ENCODE measurements at places on chromosomes 5 and 9.
A peak's percentile ranks its signal among the peaks of the same experiment; 100 is the strongest.

- DNase-seq = no peak
Measured at GRCh38 chr5:81849770-81850367, 99.0 kb upstream of the SSBP2 start.

DNA sequence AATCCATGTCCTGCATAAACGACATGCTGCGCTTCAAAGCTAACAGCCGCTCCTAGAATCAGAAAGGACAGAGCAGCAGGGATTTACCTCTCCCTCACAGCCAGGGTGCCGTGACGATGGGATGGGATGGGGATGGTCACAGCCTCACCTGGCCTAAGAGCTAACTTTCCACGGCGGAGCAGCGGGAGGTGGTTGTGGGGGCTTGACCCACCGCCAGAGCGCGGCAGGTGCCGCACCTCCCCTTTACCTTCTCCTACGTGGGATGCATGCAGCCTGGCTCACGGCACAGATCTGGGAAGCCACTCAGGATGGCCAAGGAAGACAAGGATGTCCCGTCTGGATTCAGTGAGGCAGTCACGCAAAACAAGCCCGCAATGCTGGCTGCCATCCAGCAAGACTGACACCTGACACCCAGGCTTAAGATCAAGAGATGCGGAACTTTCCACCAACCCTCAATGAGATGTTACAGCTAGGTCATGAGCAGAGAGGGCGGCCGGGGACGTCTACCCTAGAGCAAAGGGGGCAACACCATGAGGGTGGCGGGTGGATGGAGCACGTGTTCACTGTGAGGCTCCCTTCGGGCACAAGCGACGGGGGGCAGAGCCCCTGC lies 5.8 kb downstream of the BRD9 start:
- no peak for DNase-seq

GRCh38 chr9:5652821-5653220 lies 23.9 kb downstream of the RIC1 start:
- DNase-seq = no peak

GRCh38 chr9:26706223-26706622 lies 186.4 kb downstream of the CAAP1 start:
- no peak for DNase-seq

GRCh38 chr9:91089405-91090129 lies 272.2 kb downstream of the AUH start:
- peak; percentile 48 for DNase-seq

DNA sequence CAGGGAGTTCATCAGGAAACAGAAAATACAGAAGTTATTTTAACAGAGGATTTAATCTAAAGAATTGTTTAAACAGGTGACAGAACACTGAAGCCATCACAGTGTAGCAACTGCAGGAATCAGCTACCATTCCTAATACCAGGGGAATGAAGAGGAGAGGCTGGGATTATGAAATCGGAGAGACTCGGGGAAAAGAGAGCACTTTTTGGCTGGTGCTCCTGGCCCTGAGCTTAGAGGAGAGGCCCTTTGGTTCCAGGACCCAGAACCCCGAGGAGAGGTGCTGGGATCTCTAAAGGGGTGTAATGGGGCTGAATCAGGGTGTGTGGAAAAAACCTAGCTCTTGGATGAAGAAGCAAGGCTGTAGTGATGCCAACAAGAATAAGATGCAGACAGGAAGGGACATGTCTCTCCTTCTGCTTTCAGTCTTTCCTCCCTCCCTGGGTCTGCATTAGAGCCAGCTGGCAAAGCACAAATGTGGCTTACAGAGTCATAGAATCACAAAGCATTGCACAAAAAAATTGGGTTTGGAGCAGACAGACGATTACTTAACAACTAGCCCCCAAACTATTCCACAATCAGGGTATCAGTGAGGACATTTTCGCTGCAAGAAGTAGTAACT lies 11.6 kb upstream of the SFXN1 start:
- no peak for DNase-seq

DNA sequence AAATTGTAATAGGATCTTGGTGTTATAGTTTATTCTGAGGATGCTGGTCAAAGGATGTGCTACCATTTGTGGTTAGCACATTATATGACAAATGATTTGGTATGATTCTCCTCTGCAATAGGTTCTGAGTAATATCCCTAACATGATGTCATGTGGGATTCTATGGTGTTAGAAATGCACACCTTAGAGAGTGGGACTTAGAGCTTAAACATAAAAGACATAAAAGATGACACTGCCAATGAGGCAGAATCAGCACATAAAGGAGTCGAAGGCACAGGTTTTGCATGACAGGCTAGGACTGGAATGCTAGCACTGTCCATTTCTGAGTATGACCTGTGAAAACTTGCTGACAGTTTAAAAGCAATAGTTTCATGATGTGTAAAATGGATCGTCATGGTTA lies 100.4 kb downstream of the OSTF1 start:
- no peak for DNase-seq

GRCh38 chr9:109314011-109314531 lies 6.8 kb downstream of the EPB41L4B start:
- DNase-seq = no peak

DNA sequence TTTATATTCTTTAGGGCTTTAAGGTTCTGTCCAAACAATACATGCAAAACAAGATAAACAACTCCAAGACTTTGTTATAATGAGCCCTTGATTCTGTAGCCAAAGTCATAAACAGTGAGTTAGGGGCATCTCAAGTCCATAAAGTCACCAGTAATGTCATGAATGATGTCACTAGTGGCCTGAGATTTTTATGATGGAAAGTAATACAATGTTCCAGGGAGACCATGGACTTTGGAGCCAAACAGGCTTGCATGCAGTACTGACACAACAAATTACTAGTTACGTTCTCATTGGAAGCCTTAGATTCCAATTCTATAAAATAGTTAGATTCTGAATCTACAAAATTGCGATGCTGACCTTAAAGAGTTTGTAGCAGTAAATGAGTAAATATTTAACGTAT lies 280.0 kb downstream of the HINT1 start:
- no peak for DNase-seq

GRCh38 chr9:27602954-27603353 lies 29.7 kb upstream of the C9orf72 start:
- DNase-seq = no peak

GRCh38 chr5:124652514-124652819 lies 94.0 kb downstream of the ZNF608 start:
- no peak for DNase-seq

- no peak for DNase-seq
Measured at GRCh38 chr5:165030971-165031370, 1525.6 kb downstream of the MAT2B start.

DNA sequence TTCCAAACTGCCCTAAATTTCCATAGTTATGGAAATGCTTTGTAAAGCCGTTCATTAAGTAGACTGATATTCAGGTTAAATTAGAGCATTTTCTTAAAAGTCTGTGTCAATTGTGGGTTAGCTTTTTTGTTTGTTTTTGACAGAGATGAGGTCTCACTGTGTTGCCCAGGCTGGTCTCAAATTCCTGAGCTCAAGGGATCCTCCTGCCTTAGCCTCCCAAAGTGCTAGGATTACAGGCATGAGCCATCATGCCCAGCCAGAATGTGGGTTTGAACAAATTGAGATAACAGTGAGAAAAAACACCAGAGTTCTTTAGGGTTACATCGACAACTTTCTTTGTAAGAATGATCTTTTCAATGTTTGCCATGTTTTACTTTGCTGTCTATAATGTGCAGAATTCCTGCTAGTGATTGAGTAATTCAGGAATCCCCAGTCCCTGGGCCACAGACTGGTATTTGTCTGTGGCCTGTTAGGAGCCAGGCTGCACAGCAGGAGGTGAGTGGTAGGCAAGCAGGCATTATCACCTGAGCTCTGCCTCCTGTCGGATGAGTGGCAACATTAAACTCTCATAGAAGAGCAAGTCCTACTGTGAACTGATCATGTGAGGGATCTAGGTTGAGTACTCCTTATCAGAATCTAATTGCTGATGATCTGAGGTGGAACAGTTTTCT lies 80.5 kb downstream of the RAI14 start:
- DNase-seq = no peak

- no peak for DNase-seq
Measured at GRCh38 chr9:111008158-111009075, 29.9 kb downstream of the LPAR1 start.

DNA sequence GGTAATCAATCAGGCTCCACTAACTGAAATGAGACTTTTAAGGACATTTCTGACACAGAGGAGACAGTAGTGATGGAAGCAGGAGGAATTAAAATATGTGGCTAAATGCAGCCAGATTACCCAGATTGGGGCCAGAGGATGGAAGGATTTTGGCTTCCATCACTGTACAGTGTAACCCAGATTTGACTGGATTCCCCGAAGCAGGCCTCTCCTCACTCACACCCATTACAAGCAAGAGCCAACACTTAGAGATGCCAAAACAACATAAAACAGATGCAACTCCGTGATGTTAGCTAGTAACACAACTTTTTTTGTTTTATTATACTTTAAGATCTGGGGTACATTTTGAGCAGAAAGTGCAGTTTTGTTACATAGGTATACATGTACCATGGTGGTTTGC lies 17.6 kb downstream of the TEK start:
- DNase-seq = no peak

DNA sequence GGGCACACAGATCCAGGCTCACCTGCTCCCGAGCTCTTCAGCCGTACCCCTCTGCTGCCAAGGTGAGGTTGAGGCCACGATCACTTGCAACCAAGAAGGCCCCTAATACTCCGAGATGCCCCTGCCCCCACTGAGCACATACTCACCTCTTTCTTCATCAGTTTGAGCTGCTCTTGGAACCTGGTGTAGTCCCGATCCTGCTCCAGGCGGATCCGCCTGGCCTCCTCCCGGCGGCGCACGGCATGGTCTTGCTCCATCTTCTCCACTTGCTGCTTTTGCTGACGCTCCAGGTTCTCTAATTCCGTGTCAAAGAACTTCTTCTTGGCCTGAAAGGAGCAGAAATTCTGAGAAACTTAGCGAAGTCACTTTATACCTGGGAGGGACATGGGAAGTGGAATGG lies 75.7 kb upstream of the FBXW11 start:
- no peak for DNase-seq

- peak; percentile 85 for DNase-seq
Measured at GRCh38 chr5:135437796-135438560, 9.2 kb downstream of the DCANP1 start.

DNA sequence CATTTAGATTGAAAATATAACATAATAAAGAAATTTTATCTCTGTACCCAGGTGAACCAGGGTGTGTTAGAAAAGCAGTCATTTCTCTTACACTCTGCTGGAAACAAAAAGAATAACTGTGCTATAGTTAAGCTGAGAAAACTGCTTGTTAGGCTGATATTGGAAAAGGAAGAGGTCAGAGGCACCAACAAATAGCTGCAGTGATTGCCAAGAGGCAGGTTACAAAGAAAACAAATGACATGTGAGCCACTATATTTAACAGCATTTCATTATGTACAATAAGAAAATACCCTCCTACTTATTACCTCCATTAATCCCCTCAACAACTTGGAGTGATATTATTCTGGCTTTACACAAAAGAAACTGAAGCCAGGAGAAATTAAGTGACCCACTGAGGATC lies 607.9 kb upstream of the TLE4 start:
- no peak for DNase-seq

DNA sequence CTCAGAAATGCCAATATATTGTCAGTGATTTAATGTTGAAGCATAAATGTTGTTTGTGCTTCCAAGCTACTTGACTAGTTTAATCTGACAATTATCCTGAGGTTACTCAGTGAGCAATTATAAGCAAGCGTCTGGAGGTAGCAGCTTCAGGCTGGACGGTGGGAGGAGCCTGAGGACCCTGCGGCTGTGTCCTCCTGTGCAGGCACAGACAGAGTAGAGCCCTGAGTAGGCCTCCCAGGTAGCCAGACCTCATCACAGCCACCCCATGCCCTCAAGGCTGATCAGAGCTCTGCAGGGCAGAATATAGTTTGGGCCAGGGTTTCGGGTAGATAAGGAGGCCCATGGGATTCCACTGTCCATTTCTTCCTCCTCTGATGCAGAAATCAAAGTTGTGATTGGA lies 153.6 kb downstream of the DRD1 start:
- DNase-seq = no peak

GRCh38 chr5:113031104-113031503 lies 54.5 kb downstream of the DCP2 start:
- DNase-seq = no peak

- no peak for DNase-seq
Measured at GRCh38 chr5:3715062-3715461, 119.4 kb downstream of the IRX1 start.

All from brain microvascular endothelial cell (primary cell).